Muscle of back (tissue), 13 donors: ENCODE measurements at places on chromosomes 7 and 10.

DNA sequence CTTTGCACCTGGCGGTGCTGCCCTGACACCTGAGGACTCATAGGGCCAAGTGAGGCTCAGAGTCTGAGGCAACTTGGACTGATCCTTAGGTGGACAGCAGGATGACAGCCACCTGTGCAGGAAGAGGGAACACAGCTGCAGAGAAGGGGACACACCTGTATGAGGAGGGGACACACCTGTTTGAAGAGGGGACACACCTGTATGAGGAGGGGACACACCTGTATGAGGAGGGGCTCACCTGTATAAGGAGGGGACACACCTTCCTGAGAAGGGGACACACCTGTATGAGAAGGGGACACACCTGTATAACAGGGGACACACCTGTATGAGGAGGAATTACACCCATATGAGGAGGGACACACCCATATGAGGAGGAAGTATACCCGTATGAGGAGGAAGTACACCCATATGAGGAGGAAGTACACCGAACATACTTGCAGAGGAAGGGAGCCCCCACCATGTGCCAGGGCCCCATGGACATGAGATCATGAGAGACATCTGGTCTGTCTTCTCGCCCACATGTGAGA, 285.9 kb downstream of the ADARB2 start:
- DNase-seq: no peak

DNA sequence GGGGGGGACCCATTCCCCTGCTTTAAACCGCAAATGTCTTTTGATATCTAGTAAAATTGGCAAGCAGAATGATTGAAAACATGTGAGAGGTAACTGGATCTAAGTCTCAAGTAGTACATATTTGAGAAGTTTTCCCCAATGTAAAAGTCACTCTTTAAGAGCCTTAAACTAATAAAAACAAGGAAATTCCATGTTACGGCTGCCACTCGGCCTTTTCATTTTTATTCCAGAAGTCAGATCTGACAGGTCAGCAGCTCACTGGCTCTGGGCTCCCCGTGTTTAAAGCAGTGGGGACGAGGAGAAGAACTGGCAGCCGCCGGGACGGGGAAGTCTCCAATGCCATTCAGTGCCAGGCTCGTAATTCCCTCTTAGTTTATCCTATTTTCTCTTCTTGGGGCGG, 80.7 kb downstream of the CUX1 start:
- DNase-seq: no peak

DNA sequence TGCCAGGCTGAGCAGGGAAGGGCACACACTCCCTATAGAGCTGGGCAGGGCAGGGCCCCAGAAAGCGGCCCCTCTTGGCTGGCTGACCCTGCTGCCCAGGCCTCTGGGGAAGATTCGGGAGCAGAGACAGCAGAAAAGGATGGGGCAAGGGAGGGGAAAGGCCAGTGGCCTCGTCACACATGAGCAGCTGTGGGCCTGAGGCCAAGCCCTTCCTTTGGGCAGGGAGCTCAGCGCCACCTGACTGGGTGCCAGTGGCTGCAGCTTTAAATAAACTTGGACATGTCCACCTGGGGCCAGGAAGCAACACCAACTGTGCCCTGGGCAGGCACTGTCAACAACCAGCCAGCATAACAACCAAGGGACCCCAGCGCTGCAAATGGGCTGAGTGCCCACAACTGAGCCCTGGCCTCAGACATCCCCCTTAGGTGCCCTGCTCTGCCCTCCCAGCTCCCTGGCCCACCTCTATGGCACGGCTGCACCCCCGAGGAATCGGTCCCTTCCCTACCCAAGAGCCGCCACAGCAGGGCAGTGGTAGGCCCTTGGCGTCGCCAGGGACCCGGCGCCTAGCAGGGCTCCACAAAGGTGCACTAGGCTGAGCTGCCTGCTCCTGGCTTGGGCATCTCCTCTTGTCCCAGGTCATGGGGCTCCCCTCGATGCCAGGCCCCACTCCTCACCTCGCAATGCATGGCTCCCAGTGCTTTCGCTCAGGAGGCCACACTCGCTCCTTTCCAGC, 2.6 kb downstream of the CAMK2B start:
- DNase-seq: peak; percentile 45

- DNase-seq: no peak
Observed at GRCh38 chr7:98202367-98203195, 8.7 kb upstream of the BHLHA15 start.

GRCh38 chr7:28874001-28874400, 84.1 kb downstream of the TRIL start:
- no peak for DNase-seq

DNA sequence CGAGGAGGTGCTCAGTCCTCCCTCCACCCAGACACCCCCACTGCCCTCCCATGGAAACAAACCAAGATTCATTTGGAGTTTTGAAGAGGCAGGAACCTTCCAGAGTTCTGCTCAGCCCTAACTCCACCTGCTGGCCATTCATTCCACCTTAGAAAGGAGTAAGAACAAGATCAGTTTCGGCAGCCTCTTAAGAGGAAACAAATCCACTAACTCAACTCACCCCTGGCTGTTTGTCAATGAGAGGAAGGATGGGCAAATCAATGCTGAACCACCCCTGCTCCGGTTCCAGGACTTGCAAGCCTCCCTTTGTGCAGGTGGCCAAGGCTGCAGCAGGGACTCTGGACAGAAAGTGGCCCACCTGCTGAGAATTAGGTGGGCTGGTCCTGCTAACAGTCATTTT, 26.2 kb downstream of the CCDC3 start:
- DNase-seq: no peak

GRCh38 chr10:42956045-42956444, 120.8 kb upstream of the RET start:
- DNase-seq: no peak

GRCh38 chr10:90451283-90451682, 406.6 kb downstream of the HTR7 start:
- no peak for DNase-seq

- DNase-seq: peak; percentile 1
Observed at GRCh38 chr10:86306628-86307278, 59.8 kb downstream of the GRID1 start.

DNA sequence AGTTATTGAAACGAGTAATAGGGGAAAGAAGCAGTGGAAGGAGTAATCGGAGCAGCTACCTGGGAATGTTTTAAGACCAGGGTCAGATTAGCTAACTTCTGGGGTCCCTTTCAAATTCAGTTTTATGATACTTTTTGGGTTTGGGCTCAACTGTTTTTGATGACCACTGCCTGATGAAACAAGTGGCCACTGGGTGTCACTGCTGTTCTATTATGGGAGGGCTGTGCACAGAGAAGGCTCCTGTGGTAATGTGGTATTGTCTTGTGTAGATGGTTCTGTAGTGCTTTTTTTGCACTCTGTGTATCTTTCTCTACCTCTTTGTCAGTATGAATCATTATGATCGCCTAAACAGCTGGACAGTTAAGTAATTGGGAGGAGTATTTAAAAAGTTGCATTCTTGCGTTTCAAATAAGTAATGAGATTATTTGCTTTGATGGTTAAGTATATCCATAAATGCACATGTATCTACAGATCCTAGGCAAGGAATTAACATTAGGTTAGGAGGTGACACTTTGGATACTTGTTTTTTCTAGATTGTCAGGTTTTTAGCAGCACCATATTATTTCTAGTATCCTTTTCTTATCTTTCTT, 128.4 kb downstream of the ABCA13 start:
- DNase-seq: peak; percentile 49

DNA sequence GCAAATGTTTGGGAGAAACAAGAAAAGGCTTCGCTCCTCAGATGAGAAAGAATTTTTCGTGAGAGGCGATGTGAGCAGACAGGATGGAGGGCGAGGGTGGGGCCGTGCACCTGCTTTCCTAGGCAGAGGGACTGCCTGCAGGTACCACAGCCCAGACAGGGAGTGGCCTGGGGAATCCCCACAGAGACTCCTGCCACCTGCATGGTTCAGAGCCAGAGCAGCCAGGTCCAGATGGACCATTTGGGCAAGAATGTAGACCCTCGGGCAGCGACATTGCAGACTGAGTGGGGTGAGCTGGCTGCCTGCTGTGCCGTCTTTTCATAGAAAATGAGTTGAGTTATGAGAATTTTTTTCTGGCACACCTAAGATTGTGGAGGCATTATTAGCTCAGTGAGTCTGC, 216.8 kb downstream of the SNX10 start:
- no peak for DNase-seq

DNA sequence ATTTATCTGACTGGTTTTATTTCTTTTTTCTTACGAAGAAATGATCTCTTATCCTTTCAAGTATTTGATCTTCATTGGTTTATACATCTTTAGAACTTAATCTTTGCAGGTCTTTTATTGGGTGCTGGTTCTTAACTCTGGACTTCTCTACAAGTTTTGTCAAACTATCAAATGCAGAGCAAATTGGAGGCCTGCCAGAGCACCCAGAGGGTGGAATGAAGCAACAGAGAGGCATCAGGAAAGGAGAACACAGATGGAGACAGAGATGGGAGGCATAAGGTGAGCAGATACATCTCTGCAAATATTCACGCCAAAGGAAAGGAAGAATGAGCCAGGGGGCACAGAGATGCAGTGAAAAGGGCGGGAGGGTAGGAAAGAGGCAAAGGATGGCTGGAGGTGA, 130.3 kb downstream of the PKD1L1 start:
- DNase-seq: no peak

- DNase-seq: no peak
Observed at GRCh38 chr7:44973610-44974401, 5.0 kb downstream of the MYO1G start.

- peak; percentile 40 for DNase-seq
Observed at GRCh38 chr7:120725376-120726039, 132.4 kb downstream of the TSPAN12 start.

- DNase-seq: peak; percentile 54
Observed at GRCh38 chr10:17430647-17431355, 23.6 kb downstream of the ST8SIA6 start.

DNA sequence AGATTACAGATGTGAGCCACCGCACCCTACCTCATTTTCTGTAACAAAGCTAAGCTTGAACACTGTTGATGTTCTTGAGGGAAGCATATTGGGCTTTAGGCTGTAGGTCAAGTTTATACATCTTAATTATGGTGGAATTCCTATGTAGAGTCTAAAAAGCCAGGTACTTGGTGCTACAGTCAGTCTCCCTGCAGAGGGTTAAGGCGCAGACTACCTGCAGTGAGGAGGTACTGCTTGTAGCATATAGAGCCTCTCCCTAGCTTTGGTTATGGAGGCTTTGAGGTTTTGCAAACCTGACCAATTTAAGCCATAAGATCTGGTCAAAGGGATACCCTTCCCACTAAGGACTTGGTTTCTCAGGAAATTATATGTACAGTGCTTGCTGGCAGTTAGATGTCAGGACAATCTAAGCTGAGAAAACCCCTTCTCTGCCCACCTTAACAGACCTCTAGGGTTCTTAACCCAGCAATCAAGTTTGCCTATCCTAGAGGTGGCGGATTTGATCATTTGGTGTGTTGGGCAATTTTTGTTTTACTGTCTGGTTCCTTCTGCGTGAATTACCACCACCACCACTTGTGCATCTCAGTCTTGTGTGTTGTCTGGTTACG, 6.0 kb downstream of the PPIA start:
- DNase-seq: no peak

DNA sequence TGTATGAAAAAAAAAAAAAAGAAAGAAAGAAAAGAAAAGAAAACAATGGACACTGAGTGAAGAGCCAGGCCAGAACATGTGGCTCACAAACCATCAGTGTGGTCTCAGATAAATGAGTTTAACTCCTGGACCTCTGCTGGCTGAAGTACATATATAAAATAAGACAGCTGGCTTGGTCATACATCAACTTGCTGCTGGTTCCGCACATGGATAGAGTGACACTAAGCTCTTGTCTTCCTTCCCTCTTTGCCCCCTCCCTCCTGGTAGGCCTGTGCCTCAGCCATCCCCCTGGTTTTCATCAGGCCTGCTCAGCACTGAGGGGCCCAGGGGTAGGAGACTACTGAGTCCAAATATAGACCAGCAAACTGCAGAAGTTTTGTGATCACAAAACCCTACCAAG, 58.1 kb upstream of the DGKI start:
- DNase-seq: peak; percentile 69

DNA sequence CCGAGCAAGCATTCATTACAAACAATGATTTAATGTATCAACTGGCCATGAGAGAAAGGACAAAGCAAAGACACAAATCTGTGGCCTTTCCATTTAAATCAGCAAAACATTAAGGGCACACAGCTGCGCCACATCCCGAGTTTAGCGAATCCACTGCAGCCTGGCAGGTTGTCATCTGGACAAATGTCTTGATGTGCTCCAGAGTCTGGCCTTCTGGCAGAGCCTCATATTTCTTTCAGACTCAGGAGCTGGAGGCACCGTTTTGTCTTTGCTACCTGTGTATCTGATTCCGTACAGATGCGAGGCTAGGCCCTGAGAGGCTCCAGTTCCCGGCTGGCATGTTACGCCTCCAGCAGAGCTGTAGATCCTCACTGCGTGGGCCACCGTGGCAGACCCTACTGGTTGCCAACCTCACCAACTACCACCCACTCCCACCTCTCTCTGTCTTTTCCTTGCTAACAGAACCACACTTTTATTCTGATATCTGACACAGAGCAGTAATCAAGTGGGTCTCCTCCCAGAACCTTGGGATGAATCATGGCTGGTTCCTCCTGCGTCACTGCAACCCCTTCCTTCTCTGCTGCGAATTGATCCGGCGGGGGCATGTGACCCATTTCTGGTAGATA, 40.9 kb upstream of the EFCAB10 start:
- DNase-seq: no peak

GRCh38 chr7:127885843-127886242, 145.4 kb downstream of the LRRC4 start:
- DNase-seq: no peak

DNA sequence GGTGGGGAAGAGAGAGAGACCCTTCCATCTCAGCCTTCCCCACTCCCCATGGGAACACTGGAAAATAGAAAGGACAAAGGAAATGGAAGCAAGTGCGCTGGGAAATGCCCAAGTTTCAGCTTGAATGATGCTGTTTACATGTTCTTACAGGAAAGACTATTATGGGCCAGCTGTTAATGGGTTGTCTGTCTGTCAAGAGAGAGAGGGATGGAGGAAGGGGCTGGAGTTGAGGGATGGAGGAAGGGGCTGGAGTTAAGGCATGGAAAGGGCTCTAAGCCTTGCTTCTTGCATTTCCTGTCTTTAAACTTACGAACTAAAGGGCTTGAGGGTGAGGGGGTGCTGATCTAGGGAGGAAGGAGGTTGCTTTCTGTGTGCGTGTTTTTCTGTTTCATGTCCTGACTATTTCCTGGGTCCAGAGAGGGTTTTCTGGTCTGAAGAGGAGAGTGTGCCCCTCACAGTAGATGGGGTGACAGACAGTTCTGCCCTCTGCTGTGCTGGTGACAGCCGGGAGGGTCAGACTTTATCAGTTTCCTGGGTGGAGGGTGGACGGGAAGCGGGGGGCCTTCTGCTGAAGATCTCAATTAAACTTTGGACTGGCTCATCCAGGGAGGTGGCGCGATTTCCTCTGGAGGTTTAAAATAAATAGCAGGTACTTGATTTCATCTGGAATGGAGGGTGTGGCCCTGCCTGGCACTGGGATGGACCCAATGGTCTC, 30.5 kb downstream of the GRK5 start:
- no peak for DNase-seq

GRCh38 chr7:134703782-134704181, 57.1 kb downstream of the BPGM start:
- DNase-seq: peak; percentile 34
